ENCODE measurements at places on chromosomes 16 and 17.

- DNase-seq, result no peak
These were observed 250.4 kb upstream of the PMFBP1 start for GRCh38 chr16:72422308-72422897.

- no peak for DNase-seq
These were observed 124.0 kb downstream of the ZNF423 start for GRCh38 chr16:49731911-49732310.

- DNase-seq, result no peak
These were observed 84.7 kb downstream of the MRC2 start for GRCh38 chr17:62712171-62712581.

- no peak for DNase-seq
These were observed 9.7 kb downstream of the PITPNA start for GRCh38 chr17:1552932-1553331.

Data from stimulated activated CD8-positive, alpha-beta memory T cell treated with anti-CD3 and anti-CD28 coated beads, Interleukin-7, amount 100 ng/mL, for 1 hour (primary cell).